GM12892 (cell line): ENCODE measurements at places on chromosomes 2 and 18.

DNA sequence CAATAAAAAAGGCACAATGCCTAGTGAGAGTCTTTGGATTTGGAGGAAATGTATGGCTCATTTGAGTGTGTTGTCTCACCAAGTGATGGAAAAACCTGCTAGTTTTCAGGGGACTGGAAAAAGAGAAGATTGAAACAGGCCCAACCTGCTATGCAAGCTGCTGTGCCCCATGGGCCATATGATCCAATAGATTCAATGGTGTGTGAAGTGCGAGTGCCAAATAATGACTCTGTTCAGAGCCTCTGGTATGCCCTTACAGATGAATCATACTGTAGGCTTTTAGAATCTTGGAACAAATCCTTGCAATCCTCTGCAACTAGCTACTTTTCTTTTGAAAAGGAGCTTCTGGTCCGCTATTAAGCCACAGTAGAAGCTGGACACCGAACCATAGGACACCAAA is 529.8 kb upstream of the CNTNAP5 start:
- DNase-seq = no peak

- DNase-seq = no peak
Observed at GRCh38 chr2:72092111-72092510, 55.6 kb downstream of the CYP26B1 start.

GRCh38 chr2:224689539-224689938 is 26.6 kb downstream of the CCDC195 start:
- no peak for DNase-seq

- no peak for DNase-seq
Observed at GRCh38 chr2:10552871-10553245, 104.7 kb upstream of the ODC1 start.

- no peak for DNase-seq
Observed at GRCh38 chr2:192286093-192286701, 91.5 kb upstream of the TMEFF2 start.

- DNase-seq = no peak
Observed at GRCh38 chr2:30266705-30267104, 35.4 kb downstream of the LBH start.

DNA sequence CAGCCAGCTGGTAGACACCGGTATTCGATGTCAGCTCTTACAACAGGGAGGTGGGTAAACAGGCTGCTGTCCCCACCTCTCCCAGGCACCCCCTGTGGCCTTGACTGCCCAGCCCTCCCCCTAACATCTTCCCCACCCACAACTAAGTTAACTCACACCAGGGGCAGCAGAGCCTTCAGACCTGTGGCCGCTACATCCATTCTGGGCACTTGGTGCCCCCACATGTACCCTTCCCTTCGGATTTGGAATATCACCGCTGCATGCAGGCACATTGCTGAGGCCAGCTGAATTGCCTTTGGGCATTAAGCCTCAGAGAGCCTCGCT is 130.3 kb downstream of the MYCN start:
- no peak for DNase-seq

GRCh38 chr18:908758-909724 is 4.4 kb downstream of the ADCYAP1 start:
- DNase-seq = no peak

DNA sequence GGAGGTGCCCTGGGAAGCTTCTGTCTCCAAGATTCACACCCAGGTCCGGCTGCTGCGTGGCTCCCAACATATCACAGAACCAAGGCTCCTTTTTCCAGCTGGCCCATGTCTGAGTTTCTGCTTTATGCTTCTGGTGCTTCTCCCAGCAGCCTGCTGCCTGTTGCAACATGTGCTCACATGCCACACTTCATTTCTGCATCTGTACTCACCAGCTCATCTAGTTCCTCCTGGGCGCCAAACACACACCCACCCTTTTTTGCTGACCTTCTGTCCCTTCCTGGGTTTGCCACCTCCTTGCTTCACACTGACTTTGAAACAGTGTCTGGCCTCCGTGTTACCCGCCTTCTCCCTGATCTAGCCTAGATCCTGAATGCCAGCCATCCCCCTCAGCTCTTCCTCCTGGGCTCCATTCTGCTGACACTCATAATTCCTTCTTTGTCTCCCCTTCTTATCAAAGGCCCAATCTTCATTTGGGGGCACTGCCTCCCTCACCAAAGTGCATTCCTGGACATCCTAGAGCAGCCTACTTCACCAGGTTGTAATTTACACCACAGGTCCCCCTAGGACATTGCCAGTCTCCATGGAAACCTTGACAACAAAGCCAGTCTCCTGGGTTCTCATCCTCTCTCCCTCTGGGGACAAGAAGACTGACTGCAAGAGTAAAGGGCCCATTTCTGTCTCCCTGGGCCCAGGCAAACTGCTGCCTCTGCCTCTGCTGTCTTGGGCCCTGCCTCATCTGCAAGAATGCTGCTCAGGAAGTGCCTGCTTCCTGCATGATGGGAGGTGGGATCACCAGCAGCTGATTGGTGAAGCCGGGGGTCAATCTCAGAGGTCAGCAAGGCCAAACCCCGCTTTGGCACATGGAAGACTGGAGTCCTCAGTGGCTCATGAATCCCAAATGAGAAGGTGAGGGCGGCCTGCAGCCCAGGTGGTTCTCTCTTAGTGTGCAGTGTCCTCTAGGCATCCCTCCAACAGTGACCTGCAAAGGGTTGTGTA is 13.9 kb upstream of the PROM2 start:
- no peak for DNase-seq

DNA sequence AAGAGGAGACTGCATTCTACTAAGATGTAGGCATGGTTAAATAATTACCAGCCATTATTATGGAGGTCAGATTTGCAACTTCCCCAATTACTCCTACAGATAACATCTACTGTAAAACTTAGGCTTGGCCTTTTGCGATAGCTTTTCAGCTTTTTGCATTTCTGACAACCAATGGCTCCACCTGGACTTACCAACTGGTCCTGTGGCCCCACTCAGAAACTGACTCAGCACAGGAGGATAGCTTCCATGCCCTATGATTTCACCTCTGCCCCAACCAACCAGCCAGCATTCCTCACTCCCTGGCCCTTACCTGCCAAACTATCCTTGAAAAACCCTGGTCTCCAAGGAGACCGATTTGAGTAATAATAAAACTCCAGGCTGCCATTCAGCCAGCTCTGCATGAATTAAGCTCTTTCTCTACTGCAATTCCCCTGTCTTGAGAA is 28.2 kb downstream of the TUBB6 start:
- no peak for DNase-seq

- peak; percentile 6 for DNase-seq
Observed at GRCh38 chr2:200966770-200967169, 3.3 kb upstream of the ORC2 start.

DNA sequence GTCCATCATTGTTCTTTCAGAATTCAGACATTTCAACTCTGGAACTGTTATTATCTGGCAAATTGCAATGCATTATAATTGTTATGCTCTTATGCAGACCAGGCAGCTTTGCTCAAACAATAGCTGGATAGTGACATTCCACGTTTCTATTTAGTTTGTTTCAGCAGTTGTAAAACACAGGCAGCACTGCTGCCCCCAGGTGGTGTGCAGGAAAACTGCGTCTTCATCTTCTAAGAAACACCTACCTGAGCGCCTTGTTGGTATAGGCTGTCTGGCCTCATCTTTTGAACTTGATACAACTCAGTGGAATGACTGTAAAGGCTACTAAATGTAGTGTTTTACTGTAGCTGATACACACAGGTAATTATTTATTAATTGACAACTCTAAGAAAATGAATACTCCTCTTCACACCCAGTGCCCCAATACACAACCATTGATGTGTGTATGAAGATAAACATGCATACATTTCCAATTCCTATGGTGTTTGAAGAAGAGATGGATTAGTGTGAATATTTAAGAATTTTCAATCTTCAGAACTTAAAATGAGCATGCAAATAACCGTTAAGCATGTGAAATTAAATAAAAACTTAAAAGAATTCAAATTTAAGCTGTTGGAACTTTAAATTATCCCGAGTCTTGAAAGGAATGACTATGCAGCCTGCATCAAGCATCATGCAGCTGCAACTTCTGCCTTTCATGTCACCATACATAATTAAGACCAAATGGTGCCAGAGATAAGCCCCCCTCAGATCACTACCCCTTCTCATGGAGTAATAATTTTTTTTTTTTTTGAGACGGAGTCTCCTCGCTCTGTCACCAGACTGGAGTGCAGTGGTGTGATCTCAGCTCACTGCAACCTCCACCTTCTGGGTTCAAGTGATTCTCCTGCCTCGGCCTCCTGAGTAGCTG is 85.6 kb downstream of the CD8B2 start:
- DNase-seq = no peak

- no peak for DNase-seq
Observed at GRCh38 chr2:145119225-145119624, 599.3 kb upstream of the ZEB2 start.

GRCh38 chr2:224145751-224146355 is 106.8 kb upstream of the SERPINE2 start:
- no peak for DNase-seq

- DNase-seq = no peak
Observed at GRCh38 chr2:159722580-159722979, 10.3 kb downstream of the MARCHF7 start.

- no peak for DNase-seq
Observed at GRCh38 chr2:192443831-192444230, 249.1 kb upstream of the TMEFF2 start.

GRCh38 chr2:181467966-181468707 is 11.0 kb downstream of the ITGA4 start:
- DNase-seq = no peak

DNA sequence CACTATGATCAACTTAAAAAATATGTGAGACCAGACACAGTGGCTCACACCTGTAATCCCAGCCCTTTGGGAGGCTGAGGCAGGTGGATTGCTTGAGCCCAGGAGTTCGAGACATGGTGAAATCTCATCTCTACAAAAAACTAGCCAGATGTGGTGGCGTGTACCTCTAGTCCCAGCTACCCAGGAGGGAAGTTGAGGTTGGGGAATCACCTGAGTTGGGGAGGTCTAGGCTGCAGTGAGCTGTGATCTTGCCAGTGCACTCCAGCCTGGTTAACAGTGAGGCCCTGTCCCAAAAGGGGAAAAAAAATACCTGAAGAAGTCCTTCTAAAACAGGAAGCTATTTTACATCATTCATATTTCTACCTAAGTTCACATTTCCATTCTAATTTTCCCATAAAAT is 144.0 kb downstream of the EML6 start:
- DNase-seq = no peak

- DNase-seq = no peak
Observed at GRCh38 chr2:230172852-230173251, 46.9 kb downstream of the SP110 start.

DNA sequence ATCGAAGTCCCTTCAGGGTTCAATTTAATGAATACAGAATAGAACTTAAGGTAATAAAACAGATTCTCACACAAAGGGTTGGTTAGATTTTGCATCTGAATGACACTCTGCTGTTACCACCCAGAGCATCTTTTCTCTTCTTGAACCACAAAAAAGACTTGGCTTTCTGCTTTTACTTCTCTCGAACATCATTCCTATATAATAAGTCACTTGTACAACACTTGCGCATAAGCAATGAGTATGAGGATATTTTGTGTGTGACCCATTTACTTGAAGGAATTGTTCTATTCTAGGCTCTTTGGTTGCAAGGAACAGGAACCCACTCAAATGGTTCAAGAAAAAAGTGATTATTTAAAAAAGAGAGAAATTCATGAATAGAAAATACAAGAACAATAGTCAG is 126.2 kb downstream of the NUP35 start:
- no peak for DNase-seq

- no peak for DNase-seq
Observed at GRCh38 chr2:197500503-197501131, 438 bp downstream of the HSPE1 start.

GRCh38 chr18:7630731-7631442 is 63.8 kb downstream of the PTPRM start:
- no peak for DNase-seq
